ENCODE measurements at places on chromosomes 3 and 15.

DNA sequence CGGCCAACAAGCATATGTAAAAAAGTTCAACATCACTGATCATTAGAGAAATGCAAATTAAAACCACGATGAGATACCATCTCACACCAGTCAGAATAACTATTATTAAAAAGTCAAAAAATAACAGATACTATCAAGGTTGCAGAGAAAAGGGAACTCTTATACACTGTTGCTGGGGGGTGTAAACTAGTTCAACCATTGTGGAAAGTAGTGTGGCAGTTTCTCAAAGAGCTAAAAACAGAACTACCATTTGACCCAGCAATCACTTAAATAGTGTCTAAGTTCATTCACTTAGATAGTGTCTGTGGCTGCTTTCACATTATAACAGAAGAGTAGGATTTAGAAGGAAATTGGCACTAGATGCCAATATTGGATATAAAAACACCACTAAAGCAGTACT is 49.7 kb downstream of the CGGBP1 start:
- no peak for DNase-seq

DNA sequence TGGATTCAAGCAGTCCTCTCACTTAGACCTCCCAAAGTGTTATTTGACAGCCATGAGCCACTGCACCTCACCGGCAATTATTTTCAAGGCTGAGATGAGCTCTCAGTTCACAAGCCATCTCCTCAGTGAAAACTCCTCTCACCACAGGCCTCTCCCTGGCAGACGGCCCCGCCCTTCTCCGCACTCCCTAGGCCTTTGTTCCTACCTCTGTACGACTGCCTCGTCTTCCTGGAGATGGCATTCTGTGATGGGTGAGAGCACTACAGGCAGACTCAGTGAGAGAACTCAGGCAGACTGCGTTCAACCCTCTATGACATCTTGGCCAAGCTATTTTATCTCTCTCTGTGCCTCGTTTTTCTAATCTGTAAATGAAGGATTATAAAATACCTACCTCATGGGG is 67.0 kb upstream of the TPM1 start:
- no peak for DNase-seq

DNA sequence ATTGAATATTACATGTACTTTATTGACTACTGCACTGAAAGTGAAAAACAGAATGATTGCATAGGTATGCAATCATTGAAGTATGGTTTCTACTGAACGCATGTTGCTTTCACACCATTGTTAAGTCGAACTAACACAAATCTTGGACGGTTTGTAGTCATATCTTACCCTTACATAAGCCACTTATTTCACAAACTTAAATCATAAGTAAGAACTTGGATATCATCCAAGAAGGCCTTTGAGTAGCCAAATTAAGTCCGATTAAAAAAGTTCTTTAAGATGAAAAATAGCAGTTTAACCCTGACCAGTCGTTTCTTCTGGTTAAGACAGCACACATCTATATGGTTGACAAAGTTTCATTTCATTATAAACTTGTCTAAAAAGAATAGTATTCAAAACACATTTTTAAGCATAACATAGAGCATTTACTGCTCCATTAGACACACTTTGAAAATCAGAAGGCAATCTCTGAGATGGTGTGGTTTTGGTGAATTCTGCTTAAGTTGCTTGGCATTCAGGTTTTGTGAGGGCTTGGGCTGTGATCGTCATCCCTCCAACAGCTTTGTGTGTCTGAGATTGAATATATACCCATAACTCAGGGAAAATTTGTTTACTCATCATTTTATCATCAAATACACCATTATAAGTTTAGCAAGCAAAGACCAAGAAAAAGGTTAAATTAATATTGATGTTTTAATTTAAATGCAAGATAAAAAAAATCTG is 92.2 kb downstream of the NFKBIZ start:
- DNase-seq, result no peak

DNA sequence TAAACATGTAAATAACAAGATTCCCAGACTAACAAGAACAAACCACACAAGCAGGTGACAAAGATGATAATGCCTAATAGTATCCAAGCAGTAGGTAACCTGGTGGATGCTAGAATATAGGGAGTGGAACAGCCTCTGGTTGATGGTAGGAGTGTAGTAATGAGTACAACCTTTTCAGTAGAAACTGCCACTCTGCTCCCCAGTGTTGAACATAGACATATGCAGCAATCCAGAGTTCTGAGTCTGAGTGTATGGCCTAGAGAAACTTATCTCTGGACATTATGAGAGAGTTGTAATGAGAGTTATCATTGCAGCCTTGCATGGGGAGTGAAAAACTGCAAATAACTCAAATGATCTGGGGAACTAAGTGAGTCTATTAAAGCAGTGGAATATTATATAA is 76.1 kb upstream of the ACAD9 start:
- DNase-seq, result no peak

- DNase-seq, result no peak
Measured at GRCh38 chr3:37730825-37731224, 130.9 kb upstream of the CTDSPL start.

DNA sequence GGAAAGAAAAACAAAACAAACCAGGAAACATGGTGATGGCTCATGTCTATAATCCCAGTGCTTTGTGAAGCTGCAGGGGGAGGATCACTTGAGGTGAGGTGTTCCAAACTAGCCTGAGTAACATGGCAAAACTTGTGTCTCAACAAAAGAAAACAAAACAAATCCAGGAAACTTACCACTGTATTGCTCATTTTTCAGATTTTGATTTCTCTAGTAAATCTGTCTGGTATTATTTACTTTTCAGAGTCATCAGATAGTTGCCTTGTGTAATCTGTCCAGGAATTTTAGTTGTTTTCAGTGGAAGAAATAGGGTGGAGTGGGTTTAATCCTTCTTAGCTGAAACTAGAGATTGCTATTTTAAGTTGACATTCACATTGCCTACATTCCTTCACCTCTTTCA is 91.8 kb upstream of the ALCAM start:
- DNase-seq, result no peak
